ENCODE measurements at places on chromosomes 11 and 22.

DNA sequence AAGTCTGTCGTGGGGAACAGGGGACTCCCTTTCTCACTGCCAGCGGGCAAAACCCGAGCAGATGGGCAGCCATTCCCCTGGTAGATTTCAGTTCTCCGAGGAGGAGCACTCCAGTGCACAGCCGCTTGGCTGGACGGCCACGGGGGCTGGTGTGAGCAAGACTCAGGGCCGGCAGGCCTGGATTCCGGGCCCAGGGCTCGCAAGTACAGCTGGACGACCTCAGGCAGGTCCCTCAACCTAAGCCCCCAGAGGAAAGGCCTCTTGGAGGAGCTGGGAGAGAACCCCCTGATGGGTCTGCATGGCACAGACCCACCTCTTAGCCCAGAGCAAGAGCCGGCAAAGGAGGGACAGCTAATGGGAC lies 31.3 kb upstream of the TCF20 start:
- no peak for DNase-seq

GRCh38 chr11:115221461-115222069 lies 282.6 kb downstream of the CADM1 start:
- no peak for DNase-seq

DNA sequence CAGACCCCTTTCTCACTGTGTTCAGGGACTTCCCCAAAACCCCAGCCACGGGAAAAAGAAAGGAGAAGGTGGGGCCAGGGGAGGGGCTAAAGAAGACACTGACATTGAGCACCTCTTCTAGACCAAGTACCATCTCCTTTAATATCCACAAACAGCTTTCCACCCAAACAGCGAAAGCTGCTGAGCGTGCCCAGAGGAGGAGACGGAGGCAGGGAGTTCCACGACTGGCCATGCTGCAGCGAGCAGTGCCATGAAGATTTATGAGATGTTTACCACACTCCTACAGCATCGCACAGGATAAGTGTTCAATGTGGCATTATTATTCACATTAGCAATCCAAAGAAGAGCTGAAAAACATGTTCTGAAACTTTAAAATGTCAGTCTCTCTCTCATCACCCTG lies 127.4 kb downstream of the LARGE1 start:
- no peak for DNase-seq

DNA sequence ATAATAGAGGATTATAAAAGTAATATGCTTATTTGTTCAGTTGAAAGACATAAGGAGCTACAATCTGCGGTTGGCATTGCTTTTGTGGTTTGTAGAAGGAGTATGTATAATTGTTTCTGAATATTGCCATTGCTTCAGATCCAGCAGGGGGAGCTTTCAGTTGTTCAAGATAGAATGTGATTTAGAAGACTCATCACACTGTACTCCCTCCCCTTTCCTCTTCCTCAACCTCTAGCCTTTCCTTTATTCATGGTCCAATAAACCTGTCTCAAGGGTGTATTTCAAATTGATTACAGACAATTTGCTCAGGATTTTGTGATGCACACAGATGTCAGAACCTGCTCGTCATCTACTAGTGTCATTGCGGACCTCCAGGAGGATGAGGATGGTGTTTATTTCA lies 9.8 kb downstream of the PRMT3 start:
- no peak for DNase-seq

GRCh38 chr22:40400159-40400558 lies 29.8 kb downstream of the SGSM3 start:
- peak; percentile 70 for DNase-seq

DNA sequence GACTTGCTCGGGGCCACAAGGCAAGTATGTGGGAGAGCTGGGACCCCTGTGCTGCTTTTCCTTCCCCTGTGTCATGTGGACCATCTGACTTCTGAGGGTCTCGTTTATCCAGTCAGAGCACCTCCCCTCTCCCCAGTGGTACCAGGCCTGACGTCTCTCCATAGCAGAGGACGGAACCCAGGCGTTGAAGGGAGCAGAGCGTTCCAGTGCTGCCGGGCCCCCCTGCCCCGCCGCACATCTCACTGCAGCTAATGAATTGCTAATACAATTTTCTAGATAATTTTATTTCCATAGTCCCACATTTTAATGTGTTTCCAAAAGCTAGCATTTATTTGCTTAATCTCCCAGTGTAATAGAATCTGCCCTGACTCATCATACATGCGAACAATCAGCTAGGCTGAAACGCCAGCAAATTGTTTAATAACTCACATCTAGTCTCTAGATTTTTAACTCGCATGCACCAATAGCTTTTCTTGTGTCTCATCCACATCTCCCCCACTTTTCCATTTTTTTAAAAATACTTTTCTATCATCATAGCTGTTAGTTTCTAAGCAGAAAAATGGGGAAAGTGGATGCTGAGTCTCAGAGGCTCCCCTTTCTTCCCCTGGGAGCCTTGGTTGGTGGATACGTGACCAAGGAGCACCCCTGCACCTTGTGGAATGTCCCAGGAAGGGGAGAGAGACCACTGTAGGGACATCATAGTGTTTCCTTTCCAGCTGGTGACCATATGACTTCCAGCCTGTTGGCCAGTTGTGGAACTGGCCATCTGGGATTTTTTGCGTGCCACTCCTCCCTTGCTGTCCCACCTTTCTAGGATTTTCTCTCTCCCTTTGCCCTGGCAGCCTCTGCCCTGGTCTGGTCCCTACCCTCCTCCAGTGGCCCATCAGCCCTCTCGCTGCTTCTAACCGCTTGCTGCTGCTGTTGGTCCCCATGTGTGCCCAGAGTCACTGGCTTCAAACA lies 58.6 kb upstream of the NNMT start:
- no peak for DNase-seq

- DNase-seq = no peak
These were observed 76.0 kb downstream of the ST3GAL4 start for GRCh38 chr11:126431401-126432064.

DNA sequence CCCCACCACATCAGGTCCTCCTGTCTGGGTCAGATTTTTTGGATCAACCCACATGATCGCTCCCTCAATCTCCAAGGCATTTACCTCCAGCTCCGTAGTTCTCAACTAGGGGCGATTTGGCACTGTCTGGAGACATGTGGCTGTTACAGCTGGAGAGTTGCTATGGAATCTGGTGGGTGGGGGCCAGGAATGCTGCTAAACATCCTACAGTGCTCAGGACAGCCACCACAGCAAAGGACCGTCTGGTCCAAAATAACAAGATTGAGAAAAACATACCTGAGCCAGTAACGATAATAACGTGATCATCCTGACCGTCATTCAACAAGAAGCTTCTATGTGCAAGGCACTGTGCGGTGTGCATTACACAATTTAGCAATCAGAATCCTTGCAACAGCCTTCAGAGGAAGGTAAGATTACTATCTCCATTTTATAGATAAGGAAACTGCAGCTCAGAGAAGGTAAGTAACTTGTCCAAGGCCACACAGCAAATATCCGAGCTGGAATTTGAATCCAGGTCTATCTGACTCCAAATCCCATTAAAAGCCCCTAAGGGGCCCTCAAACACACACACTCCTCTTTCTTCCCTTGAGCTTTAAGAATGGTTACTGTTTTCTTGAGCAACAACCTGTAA lies 14.3 kb upstream of the CRY2 start:
- no peak for DNase-seq

GRCh38 chr11:71181566-71181965 lies 70.8 kb downstream of the SHANK2 start:
- no peak for DNase-seq

GRCh38 chr11:19675397-19675796 lies 37.2 kb upstream of the NAV2 start:
- DNase-seq = no peak

DNA sequence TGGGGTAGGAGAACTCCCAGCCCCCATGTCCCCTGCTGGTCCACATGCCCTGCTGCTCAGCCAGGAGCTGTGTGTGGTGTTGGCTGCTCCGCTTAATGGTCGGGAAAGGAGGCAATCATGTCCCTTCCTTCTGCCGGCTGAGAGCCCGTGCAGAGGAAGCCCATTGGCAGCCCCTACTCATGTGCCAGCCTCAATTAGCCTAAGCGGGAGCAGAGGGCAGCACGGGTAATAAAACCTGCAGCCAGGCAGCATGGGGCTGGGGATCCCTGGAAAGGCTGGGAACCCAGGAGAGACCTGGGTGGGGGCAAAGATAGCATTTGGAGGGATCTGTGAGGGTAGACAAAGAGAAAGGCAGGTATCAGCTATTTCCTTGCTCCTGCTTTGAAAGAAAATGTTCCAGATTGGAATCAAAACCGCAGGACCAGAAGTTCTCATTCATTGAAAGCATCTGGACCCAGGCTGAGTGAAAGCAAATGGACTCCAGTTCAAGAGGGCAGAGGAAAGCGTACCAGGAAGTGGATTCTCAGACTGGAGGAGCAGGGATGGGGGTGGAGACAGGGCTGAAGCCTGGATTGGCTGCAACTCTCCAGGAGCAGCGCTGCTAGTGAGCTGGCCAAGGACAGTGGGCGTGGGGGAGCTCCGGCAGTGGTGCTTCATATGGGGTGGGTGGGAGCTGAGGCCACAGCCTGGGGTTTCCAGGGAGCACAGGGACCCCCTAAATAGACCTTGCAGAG lies 103.4 kb upstream of the NECTIN1 start:
- no peak for DNase-seq

GRCh38 chr11:109697140-109697843 lies 275.3 kb downstream of the C11orf87 start:
- DNase-seq = no peak

Data from CD4-positive, alpha-beta T cell treated with Interferon gamma for 1 hour (primary cell).